Right renal cortex interstitium (tissue), 3 donors: ENCODE measurements at places on chromosomes 11 and 22. TPM values are rescaled to one million over a fixed set of nuclear protein-coding genes. Genes with fewer than 3 reads are reported as not detected.

KBTBD3 gene
- 13.2 TPM for polyA plus RNA-seq

DBX1 gene
- not detected for polyA plus RNA-seq

WBP2NL gene
- 3.4 TPM for polyA plus RNA-seq

DNA sequence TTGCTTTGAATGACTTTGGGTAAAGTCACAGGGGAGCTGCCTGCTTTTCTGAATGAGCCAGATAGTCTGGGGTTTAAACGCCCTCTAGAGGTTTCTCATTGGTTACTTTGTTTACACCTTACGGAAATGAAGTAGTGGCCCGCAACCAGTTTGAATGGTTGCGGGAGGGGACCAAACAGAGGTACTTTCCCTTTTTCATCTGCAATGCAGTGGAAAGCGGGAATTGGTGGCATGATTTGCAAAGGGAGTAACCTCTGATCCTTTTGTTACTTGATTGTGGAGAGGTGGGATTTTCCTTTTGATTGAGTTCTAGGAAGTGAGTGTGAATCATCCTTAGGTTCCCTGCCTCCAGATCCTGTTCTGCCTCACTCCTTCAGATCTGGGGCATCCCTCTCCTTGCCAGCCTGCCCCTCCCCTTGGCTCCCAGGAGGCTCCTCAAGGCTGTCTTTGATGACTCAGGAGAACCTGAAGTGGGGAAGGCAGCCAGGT is 15.9 kb upstream of the GLYATL1 start:
- no peak for DNase-seq

GRCh38 chr11:71114124-71114851 is 138.1 kb downstream of the SHANK2 start:
- no peak for DNase-seq
